ENCODE measurements at places on chromosomes 16 and 17.

GRCh38 chr17:43140396-43141332, 15.5 kb upstream of the BRCA1 start:
- no peak for DNase-seq

DNA sequence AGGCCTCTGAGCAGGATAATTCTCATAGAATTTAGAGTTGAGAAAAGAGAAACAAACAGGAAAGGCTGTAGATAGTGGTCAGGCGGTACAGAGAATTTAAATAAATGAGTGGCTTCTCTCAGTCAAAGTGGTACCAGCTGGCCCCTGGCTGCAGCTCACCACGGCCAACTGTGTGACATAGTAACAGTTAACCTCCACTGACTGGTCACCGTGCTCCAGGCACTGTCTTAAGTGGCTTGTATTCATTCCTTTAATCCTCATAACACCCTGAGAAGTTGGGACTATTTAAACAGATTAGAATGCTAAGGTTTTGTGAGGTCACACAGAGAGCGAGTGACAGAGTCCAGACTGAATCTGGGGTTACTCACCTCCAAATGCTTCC, 108.9 kb downstream of the GNAO1 start:
- no peak for DNase-seq

GRCh38 chr16:68094614-68094934, 9.4 kb downstream of the NFATC3 start:
- DNase-seq, result no peak

GRCh38 chr17:4189280-4189679, 46.3 kb downstream of the CYB5D2 start:
- no peak for DNase-seq

- DNase-seq, result peak; percentile 61
These were observed 2.0 kb downstream of the NCBP3 start for GRCh38 chr17:3843935-3844516.

- no peak for DNase-seq
These were observed 90.2 kb downstream of the MARCHF10 start for GRCh38 chr17:62717889-62718288.

DNA sequence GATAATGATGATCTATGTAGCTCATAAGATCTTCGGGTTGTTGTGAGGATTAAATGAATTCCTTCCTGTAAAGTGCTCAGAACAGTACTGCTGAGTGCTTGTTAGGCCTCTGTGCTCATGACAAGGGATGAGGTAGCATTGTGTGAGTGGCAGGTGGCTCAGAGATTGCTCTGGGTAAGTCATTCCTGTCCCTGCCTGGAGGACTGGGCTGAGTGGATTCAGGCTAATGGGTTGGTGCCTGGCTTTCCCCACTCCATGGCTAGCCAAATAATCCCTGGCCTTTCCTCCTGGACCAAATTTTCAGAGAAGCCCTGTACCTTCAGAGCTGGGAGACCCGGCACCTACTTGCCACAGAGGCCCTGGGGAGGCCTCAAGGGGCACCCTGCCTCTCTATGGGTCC, 1.3 kb upstream of the CCDC92B start:
- DNase-seq, result no peak

DNA sequence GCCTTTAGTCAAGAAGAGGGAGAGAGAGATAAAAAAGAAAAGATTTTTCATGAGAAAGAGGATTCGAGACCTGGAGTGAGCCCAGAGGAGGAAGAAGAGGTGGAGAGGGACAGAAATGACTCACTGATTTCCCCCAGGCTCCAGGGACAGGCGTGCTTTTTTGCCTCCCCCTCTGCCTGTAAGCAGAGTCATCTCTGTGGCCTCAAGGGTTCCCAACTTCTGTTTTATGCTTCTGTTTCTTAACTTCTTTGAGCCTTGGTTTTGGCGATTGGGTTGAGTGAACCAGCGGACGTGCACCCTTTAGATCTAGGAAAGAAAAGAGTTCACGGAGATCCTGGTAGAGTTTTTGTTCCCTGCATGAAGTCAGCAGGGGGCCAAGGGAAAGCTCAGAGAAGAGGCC, 147.9 kb upstream of the NOL11 start:
- DNase-seq, result no peak

- no peak for DNase-seq
These were observed 1687.5 kb downstream of the TP53TG3F start for GRCh38 chr16:35146723-35147458.

DNA sequence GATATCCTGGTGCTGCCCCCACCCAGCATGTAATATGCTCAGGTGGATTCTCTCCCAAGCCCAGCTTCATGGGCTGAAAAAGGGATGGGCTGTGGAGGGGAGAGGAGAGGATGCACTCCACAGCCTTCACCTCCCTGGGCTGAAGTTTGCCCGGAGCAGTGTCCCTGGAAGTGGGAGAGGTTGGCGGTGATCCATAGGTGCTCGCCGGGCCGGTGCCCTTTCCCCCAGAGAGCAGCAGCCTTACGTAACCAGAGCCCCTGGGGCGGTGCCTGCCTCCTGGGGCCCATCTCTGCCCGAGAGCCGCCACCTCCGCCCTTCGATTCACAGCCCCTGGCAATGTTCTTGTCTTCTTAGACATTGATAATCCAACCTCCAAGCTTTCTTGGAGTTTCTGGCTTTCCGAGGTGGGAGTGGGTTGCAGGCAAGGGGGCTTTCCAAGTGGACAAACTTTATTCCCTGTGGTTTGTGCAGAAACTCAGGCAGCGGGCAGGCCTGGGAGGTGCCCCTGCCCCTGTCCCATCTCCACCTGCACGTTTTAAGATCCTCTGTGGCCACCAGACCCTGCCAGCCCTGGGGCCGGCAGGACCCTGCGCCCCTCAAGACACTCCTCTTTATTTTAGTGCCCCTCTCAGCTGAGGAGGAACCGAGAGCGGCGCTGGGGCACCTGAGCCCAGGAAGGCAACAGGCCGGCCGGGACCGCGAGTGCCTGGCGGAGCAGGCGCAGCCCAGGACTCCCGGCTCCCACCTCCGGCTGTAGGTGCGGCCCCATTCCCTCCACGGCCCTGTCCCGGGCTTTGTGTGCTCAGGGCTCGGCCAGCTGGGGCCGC, 3.1 kb upstream of the WDR90 start:
- no peak for DNase-seq

DNA sequence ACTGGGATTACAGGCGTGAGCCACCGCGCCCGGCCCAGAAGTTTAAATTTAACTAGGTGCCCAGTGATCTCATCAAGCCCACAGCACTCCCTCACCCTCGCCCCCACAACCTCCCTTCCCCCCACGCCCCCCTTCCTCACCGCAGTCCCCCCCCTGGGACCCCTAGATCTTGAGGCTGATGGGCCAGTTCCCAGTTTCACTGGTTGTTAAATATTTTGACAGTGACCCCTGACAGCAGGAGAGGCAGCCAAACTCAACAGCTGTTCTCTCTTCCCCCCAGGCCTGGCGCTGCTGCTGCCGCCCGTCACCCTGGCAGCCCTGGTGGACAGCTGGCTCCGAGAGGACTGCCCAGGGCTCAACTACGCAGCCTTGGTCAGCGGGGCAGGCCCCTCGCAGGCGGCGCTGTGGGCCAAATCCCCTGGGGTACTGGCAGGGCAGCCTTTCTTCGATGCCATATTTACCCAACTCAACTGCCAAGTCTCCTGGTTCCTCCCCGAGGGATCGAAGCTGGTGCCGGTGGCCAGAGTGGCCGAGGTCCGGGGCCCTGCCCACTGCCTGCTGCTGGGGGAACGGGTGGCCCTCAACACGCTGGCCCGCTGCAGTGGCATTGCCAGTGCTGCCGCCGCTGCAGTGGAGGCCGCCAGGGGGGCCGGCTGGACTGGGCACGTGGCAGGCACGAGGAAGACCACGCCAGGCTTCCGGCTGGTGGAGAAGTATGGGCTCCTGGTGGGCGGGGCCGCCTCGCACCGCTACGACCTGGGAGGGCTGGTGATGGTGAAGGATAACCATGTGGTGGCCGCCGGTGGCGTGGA, 15.6 kb downstream of the QPRT start:
- DNase-seq, result no peak

DNA sequence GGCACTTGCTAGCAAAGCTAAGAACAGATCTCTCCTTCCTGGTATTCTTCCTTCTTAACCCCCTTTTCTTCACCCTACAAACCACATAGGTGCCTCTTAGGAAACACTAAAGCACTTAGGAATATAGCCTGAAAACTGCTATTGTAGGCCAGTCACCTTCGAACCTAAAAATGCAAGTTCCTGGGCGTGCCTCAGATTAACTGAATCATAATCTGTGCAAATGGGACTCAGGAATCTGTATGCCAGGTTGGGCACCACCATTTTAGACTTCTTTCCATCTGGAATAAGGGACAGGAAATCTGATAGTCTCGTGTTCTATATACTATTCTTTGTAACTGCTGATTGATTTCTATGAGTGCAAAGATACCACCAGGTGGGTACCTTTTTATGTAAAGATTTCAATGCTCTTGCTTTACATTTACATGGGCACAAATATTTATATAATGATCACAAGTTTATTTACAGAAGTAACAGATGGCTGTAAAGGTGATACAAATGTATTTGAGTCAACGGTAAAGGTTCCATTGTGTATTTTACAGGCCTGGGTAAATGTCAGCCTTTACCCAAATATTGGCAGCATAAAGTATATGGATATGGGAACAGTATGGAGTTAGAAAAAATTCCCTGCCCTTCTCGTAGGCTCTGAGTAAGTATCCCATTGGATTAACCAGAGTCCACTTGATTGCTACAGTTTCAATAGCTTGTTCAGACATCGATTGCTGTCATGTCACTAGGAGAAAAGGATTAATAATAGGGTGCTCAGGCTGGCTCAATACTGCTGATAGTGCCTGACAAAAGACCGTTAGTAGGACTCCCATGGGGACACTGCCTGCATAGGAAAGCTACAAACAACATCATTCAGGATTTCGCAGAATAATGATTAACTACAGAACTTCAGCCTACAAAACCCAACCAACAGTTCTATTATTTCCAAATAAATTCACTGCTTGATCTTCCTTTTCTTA, 124.7 kb downstream of the SNX11 start:
- DNase-seq, result no peak

- DNase-seq, result no peak
These were observed 289.7 kb downstream of the FOXL1 start for GRCh38 chr16:86868070-86868469.

DNA sequence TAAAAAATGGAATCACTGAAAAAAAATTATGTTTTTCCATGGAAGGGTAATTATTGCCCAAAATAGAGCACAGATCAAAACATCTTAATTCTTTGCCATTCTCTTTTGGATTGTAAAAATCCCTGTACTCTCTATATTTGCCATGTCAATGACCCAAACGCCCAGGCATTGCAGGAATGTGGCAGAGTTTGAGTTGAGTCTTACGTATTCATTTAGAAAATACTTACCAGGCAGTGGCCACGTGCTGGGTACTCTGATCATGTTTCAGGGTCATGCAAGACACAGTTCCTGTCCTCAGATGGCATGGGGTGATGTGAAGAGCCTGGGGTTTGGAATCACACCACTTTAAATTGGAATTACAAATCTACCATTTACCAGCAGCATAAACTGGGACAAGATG, 267.7 kb downstream of the ABCC12 start:
- DNase-seq, result no peak

GRCh38 chr16:85028685-85029407, 1.3 kb downstream of the KIAA0513 start:
- DNase-seq, result peak; percentile 57

DNA sequence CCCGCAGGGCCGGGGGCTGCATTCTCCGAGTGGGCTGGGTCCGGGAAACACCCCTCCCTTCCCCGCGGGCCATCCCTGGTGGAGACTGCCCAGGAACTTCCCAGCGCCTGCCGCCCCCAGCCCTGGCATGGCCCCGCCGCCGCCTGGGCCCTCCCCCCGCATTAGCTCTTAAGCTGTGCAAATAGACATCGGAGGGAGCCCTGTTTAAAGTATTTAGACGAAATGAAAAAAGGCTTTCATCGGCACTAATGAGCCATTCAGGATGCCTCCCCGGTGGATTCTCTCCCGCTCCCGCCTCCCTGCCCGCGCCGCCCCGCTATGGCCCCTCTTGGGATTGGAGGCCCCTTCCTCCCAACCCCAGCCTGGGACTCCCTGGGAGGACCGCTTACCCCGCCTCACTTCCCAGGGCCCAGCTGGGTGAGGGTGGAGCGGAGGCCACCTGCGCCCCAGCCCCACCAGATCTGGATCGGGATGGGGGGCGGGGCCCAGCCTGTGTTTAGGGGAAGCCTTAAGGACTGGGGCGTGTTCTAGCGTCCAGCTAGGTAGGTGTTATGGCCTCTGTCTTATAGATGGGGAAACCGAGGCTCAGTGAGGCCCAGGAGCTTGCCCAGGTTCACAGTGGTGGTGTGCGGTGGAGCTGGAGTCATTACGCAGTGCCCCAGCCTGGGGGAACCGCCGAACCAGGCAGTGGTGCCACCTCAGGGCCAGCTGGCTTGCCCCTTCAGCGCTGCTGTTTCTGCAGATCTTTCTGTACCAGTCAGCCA, 19.7 kb downstream of the SEZ6 start:
- DNase-seq, result no peak

DNA sequence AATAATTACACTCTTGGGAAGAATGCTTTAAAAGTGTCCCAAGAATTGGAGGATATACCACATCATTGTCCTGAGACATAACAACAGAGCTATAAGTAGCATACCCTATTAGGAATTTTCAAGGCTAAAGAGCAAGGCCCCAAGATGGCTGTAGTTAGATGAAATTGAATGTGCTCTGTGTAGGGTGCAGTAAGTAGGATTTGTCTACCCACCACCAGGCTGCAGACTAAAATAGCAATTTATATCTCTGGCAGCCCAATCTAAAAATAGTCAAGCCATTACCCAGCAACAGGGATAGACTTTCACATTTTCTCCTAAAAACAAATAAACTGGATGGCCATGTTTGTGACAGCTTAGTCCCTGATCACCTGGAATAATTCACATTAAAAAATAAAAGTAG, 5.6 kb downstream of the MMD start:
- DNase-seq, result no peak

- no peak for DNase-seq
These were observed 40.0 kb upstream of the COQ7 start for GRCh38 chr16:19027416-19027815.

DNA sequence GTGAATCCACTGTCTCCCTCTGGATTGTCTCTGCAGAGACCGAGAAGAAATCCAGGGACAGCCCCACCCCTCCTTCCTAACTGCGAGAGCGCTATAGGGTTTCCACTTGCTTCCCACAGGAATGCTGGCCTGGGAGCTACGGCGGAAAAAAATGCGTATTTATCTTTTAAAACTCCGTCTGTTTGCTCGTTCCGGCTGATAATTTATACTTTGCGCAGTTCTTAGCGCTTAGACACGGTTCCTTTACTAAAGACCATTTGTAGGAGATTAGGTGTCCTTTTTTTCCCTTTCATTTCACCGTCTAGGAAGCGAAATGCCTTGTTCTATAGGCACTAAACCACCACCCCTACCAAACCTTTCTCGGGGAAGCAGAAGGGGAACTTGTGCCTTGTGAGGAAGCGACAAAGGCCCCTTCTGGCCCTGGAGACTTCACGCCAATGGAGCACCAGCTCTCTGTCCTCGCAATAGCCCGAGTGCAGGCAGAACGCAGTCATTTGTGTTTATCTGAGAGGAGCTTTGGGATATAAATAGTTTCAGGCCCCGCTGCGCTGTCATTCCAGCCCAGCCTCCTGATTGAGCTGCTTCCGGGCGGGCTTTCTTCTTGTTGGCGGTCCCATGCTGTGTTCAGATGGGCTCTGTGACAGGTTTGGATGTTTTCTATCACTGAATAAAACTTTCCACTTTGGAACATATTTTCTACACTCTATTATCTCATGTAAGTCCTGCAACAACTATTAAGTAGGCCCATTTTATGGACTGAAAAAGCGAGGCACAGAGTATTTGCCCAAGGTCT, 791 bp upstream of the SUPT4H1 start:
- DNase-seq, result peak; percentile 79

Data from SW480 (cell line).